Fibroblast of pulmonary artery (primary cell): ENCODE measurements at places on chromosomes 3 and 15.

DNA sequence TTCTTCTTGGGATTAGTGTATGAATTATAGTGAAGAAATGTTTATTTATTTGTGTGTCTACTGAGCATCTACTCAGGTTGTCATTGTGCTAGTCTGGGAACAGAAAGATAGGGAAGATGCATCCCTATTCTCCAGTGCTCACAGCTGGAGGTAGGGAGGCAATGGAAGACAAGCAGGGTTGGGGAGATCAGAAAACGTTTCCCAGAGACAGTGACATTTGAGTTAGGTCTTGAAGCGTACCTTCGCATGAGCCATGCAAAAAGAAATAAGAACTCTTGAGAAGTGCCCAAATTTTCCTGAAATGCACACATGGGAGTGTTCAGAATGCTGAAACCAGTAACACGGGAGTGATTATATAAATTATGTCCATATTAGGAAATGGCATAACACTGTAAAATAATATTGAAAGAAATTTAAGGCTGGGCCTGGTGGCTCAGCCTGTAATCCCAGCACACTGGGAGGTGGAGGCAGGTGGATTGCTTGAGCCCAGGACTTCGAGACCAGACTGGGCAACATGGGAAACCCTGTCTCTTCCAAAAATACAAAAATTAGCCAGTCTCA lies 5.3 kb upstream of the CEMIP start:
- DNase-seq, result no peak

DNA sequence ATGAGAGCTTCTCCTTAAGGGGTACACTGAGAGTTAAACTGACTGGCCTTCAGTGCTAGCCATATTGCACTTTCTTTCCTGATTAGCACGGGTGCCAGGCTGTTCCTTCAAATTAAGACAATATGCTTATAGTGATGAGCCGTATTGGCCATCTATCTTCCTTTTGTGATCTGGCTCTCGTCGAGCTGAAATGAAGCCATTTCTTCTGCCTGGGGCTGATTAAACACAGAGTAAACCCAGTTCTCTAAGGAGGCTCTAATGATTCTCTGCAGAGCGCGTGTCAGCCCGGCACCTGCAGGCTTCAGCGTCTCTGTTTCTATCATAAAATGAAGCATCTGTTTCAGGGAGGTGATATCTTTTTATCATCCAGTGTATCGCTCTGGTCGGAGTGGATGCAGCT lies 107.5 kb upstream of the NR2F2 start:
- DNase-seq, result no peak

DNA sequence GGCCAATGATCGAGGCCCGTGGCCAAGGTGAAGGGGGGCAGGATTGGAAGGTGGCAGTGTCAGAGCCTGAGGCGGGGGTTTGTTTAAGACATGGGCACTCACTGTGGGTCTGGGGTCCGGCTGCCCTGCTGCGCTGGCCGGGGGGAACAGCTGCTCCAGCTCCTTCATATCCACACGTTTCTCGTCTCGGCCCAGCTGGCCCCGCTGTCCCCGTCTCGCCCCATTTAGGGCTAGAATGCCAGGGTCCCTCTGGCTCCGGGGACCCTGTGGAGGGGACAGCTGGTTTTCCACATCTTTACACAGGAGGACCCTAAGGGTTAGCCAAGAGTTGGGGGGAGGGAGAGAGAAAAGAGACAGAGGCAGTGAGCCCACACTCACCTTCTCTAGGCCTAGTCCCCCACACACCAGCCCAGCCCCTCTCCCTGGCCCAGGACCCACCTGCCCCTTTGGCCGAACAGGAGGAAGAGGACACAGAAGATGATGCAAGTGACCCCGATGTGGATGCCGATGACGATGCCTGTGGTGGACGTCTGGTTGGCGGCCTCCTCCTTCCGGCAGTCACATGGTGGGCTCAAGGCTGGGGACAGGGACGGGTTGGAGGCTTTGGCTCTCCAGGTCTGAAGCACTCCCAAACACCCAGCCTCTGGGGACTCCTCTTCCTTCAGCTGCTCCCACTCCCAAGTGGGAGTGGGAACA lies 25.0 kb downstream of the RNU5B-1 start:
- no peak for DNase-seq

DNA sequence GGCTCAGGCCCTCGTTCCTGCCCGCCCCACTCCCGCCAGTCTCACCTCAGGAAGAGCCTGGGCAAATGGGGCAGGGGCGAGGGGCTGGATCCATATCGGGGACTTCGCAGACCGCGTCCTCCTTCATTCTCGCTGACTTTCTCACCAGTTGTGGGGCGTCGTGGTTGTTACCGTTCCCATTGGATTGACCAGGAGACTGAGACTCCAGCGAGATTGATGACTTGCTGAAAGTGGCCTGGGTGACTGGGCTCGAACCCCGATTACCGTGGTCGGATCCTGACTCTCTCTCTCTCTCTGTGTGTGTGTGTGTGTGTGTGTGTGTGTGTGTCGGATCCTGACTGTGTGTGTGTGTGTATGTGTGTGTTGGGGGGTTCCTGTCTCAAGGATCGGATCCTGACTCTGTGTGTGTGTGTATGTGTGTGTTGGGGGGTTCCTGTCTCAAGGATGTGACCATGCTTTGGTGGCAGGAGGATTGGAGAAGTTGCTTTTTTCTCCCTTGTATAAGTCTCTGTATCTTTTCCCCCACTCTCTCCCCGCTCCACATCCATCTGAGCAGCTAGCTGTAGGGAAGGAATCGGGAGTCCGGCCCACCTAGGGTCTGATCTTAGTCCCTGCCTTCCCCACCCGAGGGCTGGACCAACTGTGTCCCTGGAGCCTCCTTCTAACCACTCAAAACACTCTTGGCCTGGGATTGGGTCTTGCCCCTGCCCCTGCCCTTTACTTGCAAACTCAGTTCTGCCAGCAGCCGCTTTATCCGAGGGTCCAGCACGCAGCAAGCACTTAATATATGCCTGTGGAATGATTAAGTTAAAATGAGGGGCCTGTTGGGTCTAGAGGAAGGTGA lies 603 bp downstream of the PLEKHO2 start:
- peak; percentile 49 for DNase-seq

- no peak for DNase-seq
These were observed 9.5 kb downstream of the LIMD1 start for GRCh38 chr3:45604066-45604465.

GRCh38 chr3:121698476-121698875 lies 37.8 kb upstream of the HCLS1 start:
- DNase-seq, result no peak

GRCh38 chr15:40340740-40341400 lies at the start of gene CCDC9B:
Gene CCDC9B (minus strand): TSS chr15:40340939. CDS start chr15:40340819, 120 bp downstream.
- peak; percentile 91 for DNase-seq

DNA sequence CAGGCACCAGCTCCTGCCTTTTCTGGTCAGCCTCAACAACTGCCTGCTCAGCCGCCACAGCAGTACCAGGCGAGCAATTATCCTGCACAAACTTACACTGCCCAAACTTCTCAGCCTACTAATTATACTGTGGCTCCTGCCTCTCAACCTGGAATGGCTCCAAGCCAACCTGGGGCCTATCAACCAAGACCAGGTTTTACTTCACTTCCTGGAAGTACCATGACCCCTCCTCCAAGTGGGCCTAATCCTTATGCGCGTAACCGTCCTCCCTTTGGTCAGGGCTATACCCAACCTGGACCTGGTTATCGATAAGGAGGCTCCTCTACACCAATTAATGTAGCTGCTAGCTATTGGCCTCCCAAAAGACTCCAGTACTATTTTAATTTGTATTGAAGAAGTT lies 38.9 kb downstream of the TFG start:
- no peak for DNase-seq
